CD8-positive, alpha-beta memory T cell (primary cell): ENCODE measurements at places on chromosomes 3 and 15. TPM values are rescaled to one million over a fixed set of nuclear protein-coding genes. Genes with fewer than 3 reads are reported as not detected.

- H3K4me3 ChIP-seq = no peak overlapping the region
- H3K27me3 ChIP-seq = no peaks in the 10 kb centered on the region
- H3K36me3 ChIP-seq = no peaks in the 10 kb centered on the region
- H3K27ac ChIP-seq = no peak overlapping the region
- H3K4me1 ChIP-seq = no peaks in the 10 kb centered on the region
- no peak for DNase-seq
Measured at GRCh38 chr3:78281381-78281780, 1241.5 kb downstream of the ROBO2 start.

Gene TAGLN3
- polyA plus RNA-seq = not detected

Gene OIP5
- 0.58 TPM for polyA plus RNA-seq

- H3K27me3 ChIP-seq = no peaks in the 10 kb centered on the region
- H3K4me1 ChIP-seq = no peaks in the 10 kb centered on the region
- H3K36me3 ChIP-seq = no peaks in the 10 kb centered on the region
- H3K27ac ChIP-seq = no peak overlapping the region
- H3K4me3 ChIP-seq = no peak overlapping the region
- DNase-seq = no peak
Measured at GRCh38 chr3:192367616-192368015, 359.7 kb downstream of the FGF12 start.

DNA sequence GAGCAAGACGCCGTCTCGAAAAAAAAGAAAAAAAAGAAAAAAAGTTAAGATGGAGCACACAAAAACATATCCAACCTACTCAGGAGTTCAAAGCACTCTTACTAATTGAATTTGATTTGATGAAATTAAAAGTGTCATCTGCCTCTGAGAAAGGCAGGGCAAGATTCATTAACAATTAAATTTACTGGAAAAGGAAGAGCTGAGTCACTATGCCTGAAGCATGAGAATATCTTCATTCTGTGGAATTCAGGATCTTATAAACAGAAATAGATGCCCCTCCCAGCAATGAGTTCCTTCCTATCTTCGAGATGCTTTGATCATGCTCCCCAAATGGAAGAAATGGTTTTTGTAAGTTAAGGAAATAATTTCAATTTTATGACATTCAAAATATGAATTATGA lies 61.0 kb upstream of the ST3GAL6 start:
- H3K4me3 ChIP-seq = no peak overlapping the region
- no peak overlapping the region for H3K27ac ChIP-seq
- no peaks in the 10 kb centered on the region for H3K36me3 ChIP-seq
- H3K27me3 ChIP-seq = no peaks in the 10 kb centered on the region

Gene MOBP
- polyA plus RNA-seq = not detected

Gene AP4E1
- polyA plus RNA-seq = 5.8 TPM
